B cell (primary cell): ENCODE measurements at places on chromosomes 3 and 15. TPM values are rescaled to one million over a fixed set of nuclear protein-coding genes. Genes with fewer than 3 reads are reported as not detected.

The MORF4L1 gene
- polyA plus RNA-seq: 79.0 and 246 TPM in 2 replicates

The CCR5 gene
- polyA plus RNA-seq: 0.21 TPM in 1 of 2 replicates, not detected in the other

The GNAI2 gene
- 384 and 491 TPM in 2 replicates for polyA plus RNA-seq

The ECE2 gene
- polyA plus RNA-seq: not detected in 2 replicates

The CISH gene
- polyA plus RNA-seq: 2.2 and 3.5 TPM in 2 replicates

The CSTA gene
- 1.0 and 1.3 TPM in 2 replicates for polyA plus RNA-seq

The ACOX2 gene
- polyA plus RNA-seq: not detected in 2 replicates

The ITIH1 gene
- 1.5 and 2.0 TPM in 2 replicates for polyA plus RNA-seq

The POLQ gene
- polyA plus RNA-seq: 0.25 and 0.66 TPM in 2 replicates

The HRH1 gene
- not detected in 2 replicates for polyA plus RNA-seq

The HGD gene
- 0.46 and 0.75 TPM in 2 replicates for polyA plus RNA-seq

The C3orf22 gene
- not detected in 2 replicates for polyA plus RNA-seq

The MITF gene
- polyA plus RNA-seq: 0.07 and 0.10 TPM in 2 replicates

The ZNF770 gene
- 10.1 and 13.1 TPM in 2 replicates for polyA plus RNA-seq

The MYH15 gene
- polyA plus RNA-seq: 0.06 and 0.10 TPM in 2 replicates

The CFAP100 gene
- polyA plus RNA-seq: not detected in 2 replicates

The CYP1A2 gene
- not detected in 2 replicates for polyA plus RNA-seq
